ENCODE measurements at places on chromosomes 6 and 20. TPM values are rescaled to one million over a fixed set of nuclear protein-coding genes. Genes with fewer than 3 reads are reported as not detected.

The CD83 gene
- 7.8 TPM for total RNA-seq

The FILIP1 gene
- 5.1 TPM for total RNA-seq

The IP6K3 gene
- 2.2 TPM for total RNA-seq

The ZC2HC1B gene
- total RNA-seq: not detected

The EPPIN gene
- not detected for total RNA-seq

The PABPC1L gene
- total RNA-seq: 5.1 TPM

The C6orf52 gene
- not detected for total RNA-seq

The HRH3 gene
- not detected for total RNA-seq

The GSTA1 gene
- not detected for total RNA-seq

The CRYBG1 gene
- total RNA-seq: 24.3 TPM

The CST1 gene
- not detected for total RNA-seq

The MLN gene
- total RNA-seq: not detected

The CST7 gene
- 20.5 TPM for total RNA-seq

The PEX6 gene
- total RNA-seq: 15.1 TPM

The SAPCD1 gene
- total RNA-seq: not detected

The CSE1L gene
- total RNA-seq: 36.8 TPM

The CST2 gene
- total RNA-seq: not detected

The PTK6 gene
- total RNA-seq: 0.63 TPM

The ANKEF1 gene
- total RNA-seq: 6.5 TPM

The OTOR gene
- not detected for total RNA-seq

The IL17F gene
- not detected for total RNA-seq

The ETV7 gene
- 0.56 TPM for total RNA-seq

All from omental fat pad (tissue), 4 donors.